ENCODE measurements at places on chromosomes 2 and 18. TPM values are rescaled to one million over a fixed set of nuclear protein-coding genes. Genes with fewer than 3 reads are reported as not detected.

Gene ATOH8
- 1.3 TPM for total RNA-seq

Gene TAF4B
- 1.8 TPM for total RNA-seq

DNA sequence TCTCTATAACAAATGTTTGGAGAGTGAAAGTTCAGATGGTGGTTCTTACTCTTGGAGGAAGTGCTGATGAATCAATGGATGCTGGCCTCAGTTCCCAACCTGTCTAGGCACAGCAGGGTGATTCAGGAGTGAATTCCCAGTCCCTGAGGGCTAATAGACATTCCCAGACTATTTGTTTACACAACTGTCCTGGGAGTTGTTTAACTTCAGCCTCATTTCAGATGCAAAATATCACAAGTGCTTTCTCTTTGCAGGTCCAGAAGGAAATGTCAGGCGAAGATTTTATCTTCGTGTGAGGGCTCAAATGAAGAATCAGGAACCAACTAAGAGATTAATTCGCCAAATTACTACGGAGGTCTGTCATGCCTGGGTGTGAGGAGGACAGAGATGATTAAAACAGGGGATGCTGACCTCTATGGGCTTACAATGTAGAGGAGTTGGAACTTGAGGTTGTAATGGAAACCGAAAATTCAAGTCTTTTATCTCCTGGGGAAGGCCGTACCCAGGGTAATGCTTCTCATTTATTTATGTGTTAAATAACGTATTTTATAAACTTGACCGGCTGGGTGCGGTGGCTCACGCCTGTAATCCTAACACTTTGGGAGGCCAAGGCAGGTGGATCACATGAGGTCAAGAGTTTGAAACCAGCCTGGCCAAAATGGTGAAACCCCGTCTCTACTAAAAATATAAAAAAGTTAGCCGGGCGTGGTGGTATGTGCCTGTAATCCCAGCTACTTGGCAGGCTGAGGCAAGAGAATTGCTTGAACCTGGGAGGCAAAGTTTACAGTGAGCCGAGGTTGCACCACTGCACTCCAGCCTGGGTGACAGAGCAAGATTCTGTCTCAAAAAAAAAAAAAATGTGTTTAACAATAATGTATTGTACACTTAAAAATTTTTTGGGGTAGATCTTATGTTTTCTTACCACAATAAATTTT is 38.7 kb upstream of the SLC1A4 start:
- H3K4me3 ChIP-seq, result no peak overlapping the region
- DNase-seq, result no peak
- H3K36me3 ChIP-seq, result peaks cover 1% of the 10 kb centered on the region
- no peaks in the 10 kb centered on the region for H3K27me3 ChIP-seq

- peak overlapping the region; percentile 29 for H3K4me3 ChIP-seq
- H3K27ac ChIP-seq, result no peak overlapping the region
- no peak for DNase-seq
- peaks cover 27% of the 10 kb centered on the region for H3K36me3 ChIP-seq
Measured at GRCh38 chr2:238430781-238431180, 4.1 kb downstream of the ASB1 start.

DNA sequence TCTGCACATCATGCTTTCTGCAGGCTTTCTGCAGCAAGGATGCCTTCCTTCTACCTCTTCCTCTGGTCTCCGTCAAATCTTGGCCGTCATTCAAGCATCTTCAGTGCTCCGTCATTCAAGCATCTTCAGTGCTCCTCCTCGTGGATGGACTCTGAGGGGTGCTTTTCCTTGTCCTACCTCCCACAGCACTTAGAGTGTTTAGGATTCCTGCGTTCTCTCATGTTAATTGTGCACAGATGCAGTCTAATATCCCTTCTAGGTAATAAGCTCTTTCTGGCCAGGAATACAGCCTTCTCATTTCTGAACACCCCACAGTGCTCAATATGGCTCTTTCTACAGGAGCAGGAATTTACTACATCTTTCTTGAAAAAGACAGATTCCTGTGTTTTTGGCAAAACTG is 59.8 kb downstream of the ZNF236 start:
- peaks cover 26% of the 10 kb centered on the region for H3K36me3 ChIP-seq
- no peak overlapping the region for H3K4me3 ChIP-seq
- DNase-seq, result no peak
- no peaks in the 10 kb centered on the region for H3K4me1 ChIP-seq
- H3K27me3 ChIP-seq, result no peaks in the 10 kb centered on the region

GRCh38 chr2:86251840-86252266 is 52.6 kb downstream of the MRPL35 start:
- peaks cover 1% of the 10 kb centered on the region for H3K36me3 ChIP-seq
- no peaks in the 10 kb centered on the region for H3K27me3 ChIP-seq
- no peak overlapping the region for H3K27ac ChIP-seq
- no peak overlapping the region for H3K4me3 ChIP-seq
- peaks cover 2% of the 10 kb centered on the region for H3K4me1 ChIP-seq

GRCh38 chr2:220489121-220489520 is 861.7 kb downstream of the SLC4A3 start:
- DNase-seq, result no peak
- H3K4me3 ChIP-seq, result no peak overlapping the region
- peaks cover 4% of the 10 kb centered on the region for H3K27me3 ChIP-seq

Data from progenitor cell of endocrine pancreas (in vitro differentiated cells).